ENCODE measurements at places on chromosomes 1 and 21.

- no peak for DNase-seq
These were observed 12.8 kb downstream of the CADM3 start for GRCh38 chr1:159184201-159184600.

DNA sequence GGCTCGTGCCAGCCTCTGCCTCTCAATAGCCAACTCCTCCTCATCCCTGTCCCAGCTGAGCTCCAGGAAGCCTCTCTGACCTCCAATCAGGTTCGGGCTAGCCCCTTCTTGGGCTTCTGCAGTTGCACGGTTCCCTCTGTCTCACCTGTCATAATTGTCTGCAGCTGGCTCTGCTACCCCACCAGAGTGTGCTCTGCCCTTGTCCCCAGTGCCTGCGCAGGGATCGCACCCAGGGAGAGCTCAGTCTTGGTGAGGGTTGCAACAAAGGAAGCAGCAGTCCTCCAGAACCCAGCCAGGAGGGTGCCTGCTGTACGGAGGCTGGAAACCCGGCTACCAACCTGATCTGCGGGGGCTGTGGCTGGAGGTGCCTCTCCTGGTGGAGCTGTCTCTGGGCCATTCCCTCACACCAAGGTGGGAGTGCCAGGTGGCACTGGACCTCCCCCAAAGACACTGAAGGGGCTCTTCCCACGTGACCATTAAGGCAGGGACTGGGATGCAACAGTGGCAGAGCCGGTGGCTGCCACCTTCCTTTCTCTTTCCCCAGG, 63.5 kb upstream of the DMRTB1 start:
- DNase-seq = no peak

DNA sequence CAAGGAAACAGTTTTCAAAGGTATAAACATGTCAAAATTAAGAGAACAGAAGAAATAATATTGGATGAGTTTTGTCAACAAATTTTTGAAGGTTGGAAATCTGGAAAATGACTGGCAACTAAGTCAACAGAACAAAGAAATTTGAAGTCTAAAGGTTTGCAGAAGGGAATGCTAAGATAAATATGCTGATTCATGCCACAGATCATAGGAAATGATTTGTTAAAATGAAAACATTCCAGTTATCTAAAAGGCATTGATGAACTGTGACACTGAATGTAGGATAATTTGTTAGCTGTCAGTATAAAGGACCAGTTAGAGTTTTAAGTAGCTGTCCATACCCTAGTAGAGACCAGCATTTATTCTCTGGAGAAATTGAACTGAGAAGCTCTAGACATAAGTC, 157.9 kb upstream of the CHRM3 start:
- no peak for DNase-seq

DNA sequence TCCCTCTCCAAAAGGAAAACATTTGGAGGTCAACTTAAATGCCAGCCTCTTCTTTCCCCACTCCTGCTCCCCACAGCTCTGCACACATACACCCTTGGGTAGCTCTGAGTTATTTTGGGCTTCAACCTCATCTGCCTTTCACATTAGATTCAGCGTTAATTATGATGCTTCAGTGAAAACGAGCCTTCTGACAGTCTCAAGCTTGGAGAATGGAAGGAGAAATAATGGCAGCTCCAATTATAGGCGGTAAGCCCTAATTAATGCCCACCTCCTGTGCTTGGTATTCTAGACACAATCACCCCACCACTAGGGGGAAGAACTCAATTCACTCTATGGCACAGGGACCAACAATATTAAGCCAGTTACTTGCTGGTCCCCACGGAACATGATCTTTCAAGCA, 397.9 kb downstream of the BRINP2 start:
- no peak for DNase-seq

DNA sequence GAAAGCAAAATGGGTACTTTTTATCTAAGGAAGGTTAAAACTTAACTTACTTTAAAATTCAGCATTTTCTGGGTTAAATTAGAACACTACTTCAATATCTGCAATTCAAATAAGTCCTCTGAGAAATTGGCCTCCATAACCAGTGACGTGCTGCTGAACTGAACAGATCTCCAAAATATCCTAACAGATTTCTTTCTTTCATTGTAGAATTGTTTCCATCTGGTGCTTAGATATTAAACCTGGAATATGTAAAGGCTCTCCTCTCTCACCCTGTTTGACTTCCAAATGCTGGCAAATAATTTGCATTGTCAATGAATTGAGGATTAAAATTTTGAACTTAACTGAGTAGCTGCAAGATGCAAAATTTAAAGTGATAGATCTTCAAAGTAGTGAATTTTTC, 316.9 kb upstream of the CXADR start:
- DNase-seq = no peak

DNA sequence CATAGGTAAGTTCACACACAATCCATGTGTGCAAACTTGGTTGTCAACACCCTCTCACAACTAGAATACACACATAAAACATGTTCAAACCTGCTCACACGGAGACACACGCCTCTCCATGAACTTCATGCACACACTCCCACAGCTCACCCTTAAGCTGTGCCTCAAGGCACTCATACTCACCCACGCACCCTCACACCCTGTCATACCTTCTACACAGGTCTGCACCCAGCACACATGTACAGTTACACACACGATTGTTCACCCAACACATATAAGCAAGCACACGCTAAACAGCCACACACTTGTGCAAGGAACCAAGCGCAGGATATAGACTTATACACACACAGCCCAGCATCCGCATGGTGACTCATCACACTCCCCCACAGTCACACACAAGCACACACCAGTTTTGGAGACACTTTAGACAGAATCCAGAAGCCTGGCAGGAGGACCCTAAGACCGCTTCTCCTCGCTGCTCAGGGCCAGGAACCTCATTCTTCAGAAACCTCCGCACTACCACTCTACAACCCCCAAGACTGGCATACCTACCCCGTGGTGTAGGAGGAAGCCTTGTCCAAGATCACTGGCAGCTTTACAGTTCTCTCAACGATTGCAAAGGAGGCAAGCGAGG, 58.7 kb upstream of the ZC3H12A start:
- DNase-seq = no peak

- DNase-seq = peak; percentile 88
These were observed 35.0 kb downstream of the ACP6 start for GRCh38 chr1:147635342-147635741.

DNA sequence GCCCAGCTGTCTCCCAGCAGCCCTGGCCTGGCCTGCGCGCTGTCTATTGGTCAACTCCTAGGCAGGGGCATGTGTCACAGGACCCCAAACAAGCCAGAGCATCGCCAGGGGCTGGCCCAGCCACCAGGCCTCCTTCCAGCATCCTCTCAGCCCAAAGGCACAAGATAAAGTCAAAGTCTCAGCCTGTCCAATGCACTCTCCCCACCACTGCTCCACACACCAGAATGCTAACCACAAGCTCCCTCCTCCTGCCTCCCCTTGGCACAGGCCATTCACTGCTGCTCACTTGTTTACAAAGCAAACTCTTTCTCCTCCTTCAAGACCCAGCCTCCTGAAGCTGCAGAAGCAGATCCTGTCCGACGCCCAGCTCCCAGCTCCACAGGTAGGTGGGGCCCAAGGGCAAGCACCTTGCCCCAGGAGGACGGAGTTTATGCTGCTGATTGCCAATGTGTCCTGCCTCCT, 133.4 kb downstream of the DMRTB1 start:
- no peak for DNase-seq

DNA sequence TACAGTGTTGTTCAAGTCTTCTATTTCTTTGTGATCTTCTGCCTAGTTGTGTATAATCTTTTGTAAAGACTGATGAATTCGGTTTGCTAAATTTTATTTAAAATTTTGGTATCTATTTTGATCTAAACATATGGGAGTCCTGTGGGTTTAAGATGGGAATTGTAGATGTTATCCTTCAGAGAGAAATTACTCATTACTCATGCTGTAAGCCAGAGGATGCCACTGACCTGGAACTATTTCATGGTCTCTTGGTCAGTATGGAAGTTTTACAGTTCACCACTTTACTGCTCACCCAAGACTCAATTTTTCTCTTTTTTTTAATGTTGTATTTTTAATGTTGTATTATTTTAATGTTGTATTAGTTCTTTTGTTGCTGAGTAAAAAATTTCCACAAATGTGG, 138.6 kb upstream of the B3GALT2 start:
- DNase-seq = no peak

- DNase-seq = no peak
These were observed 81.0 kb downstream of the CNIH3 start for GRCh38 chr1:224696891-224697765.

GRCh38 chr1:117686907-117687306, 81.1 kb downstream of the TENT5C start:
- DNase-seq = no peak

DNA sequence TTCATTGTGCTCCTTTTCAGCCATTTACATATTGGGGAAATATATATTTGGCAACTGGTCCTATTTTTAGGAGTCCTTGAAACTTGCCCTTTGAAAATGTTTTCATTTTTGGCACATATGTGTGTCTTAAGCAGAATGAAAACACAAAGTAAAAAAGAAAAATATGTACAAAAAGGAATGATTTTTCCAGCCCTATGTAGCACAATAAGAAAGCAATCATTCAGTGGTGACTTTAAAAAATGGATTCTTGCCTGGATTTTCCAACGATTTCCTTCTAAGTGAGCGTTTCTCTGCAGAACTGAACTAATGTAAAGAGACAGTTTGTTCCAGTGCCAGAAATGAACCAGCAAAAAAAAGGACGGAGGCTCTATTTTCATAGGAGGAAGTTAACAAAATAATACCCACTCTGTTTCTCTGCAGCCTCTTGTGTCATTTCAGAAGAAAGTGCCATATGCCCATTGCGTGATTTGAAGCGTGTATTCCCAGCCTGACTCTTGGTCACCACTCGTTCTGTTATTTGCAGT, 340.1 kb downstream of the SETD4 start:
- DNase-seq = no peak

GRCh38 chr1:55420026-55420425, 204.9 kb upstream of the USP24 start:
- DNase-seq = no peak

GRCh38 chr1:12542138-12542465, 75.9 kb downstream of the DHRS3 start:
- no peak for DNase-seq

DNA sequence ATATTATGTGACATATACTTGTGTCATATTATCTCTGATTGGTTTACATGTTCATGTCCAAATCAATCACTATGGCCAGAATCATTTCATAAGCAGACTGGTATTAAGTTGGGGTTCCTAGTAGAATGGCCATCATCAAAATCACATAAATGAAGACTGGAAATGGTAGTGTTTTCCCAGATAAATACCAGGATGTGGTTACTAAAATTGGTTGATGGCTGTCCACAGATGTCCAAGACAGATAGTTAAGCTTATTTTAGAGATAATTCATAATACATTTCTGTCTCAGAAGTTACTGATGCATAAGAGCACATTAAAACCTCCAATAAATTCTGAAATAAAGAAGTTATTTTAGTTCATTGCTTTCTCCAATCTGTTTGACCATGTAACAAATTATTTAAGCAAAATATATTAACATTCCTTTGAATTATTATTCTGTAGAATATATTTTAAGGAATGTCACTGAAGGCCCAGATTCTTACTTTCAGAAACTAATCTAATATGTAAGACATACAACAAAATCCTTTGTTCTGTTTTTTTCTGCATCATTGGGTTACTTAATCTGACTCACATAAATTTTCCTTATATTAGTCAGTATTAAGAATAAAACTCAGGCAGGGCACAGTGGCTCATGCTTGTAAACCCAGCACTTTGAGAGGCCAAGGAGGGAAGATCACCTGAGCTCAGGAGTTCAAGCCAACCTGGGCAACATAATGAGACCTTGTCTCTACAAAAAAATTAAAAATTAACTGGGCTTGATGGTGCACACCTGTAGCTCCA, 483.9 kb downstream of the PTPRC start:
- no peak for DNase-seq

GRCh38 chr1:44581205-44581604, 93.1 kb downstream of the TMEM53 start:
- DNase-seq = no peak

- no peak for DNase-seq
These were observed 19.8 kb upstream of the ACBD6 start for GRCh38 chr1:180522213-180522515.

DNA sequence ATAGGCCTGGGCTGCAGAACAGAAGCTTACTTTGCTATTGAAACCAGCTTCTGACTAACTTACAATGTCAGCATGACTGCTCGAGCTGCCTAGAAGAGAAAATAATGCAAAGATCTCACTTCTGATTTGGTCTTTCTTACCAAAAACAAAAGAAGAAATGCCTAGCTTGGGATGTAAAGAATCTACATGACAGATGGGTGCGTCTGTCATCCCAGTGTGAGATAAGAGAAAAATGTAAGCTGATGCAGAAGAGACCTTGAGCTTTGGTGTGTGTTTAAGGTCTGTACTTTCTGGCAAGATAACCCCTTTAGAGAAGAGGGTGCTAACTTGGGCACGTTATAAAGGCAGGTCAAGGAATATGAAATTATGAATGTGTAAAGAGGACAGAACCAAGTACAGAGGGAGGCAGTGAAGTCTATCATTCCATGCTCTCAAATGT, 3.6 kb downstream of the FAM20B start:
- DNase-seq = no peak

DNA sequence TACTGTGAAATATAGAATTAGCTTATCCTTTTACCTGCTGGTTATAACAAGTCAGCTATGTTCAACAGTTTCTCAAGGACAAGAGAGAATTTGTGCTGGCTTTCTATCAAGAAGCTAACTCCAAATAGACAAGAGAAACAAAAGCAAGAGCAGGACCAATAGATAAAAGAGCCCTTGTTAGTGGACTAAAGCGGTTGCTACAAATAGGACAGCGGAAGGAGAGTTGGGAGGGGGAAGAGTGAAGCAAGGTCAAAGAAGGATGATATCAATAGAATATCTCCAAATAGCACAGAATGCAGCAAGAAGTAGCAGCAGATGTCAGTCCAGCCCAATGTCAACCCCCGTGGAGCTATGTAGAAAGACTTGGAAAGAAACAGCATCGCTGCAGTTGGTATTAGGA, 53.0 kb upstream of the AKT3 start:
- no peak for DNase-seq

GRCh38 chr1:193799948-193800690, 613.7 kb upstream of the B3GALT2 start:
- DNase-seq = no peak

DNA sequence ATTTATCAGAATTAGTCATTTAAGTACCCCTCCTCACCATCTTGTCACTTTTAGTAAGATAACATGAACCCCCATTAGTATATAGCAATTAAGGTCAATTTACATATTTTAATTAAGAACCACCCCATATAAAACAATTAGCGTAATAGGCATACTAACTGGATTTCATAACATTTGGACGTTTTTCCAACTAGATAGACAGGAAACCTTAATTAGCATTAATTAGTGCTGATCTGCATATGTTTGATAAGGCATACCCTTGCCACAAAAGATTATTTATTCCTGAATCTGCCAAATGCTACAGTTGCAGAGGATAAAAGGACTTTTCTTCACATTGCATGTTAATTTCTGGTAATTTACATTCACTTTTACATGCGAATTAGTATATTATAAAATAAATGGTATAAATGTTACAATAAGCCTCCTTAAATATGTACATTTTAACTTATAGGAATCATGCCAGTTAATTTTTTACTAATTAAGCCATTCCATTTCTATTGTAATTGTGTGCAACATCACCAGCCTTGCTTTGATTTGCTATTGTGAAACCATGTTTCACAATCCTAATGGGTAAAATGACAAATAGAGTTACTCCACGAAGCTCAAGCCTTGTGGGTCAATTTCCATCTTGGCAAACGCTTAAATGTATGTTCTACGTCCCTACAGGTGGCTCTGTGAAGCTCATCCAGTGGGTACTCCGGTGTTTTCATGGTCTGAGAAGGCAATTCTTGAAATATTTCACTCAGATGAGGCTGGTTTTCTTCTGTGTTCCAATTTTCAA, 469.6 kb downstream of the DPYD start:
- no peak for DNase-seq

- DNase-seq = no peak
These were observed 93.0 kb downstream of the ODF2L start for GRCh38 chr1:86303041-86303690.
